T-helper 1 cell (primary cell): ENCODE measurements at places on chromosomes 12 and 14.

- no peak for DNase-seq
Measured at GRCh38 chr12:117331691-117332090, 29.7 kb downstream of the NOS1 start.

GRCh38 chr12:98275131-98275475 is 240.3 kb upstream of the TMPO start:
- DNase-seq, result no peak

DNA sequence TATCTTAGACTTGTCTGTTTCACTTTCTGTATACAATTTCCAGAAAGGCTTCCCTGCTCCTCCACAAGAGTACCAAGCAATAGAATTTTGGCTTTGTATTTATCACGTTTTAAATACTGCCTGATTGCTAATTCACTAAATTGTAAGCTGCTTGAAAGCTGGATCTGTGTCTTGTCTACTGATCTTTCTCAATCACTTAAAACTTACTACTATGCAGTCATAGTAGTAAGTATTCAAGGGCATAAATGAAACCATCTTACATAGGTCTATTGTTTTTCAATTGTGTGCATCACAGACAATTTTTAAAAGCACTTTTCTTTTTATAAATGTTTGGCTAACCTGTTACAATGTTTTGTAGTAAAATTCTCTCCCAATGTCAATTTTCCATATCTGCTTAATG is 1.2 kb upstream of the GLIPR1L2 start:
- no peak for DNase-seq

DNA sequence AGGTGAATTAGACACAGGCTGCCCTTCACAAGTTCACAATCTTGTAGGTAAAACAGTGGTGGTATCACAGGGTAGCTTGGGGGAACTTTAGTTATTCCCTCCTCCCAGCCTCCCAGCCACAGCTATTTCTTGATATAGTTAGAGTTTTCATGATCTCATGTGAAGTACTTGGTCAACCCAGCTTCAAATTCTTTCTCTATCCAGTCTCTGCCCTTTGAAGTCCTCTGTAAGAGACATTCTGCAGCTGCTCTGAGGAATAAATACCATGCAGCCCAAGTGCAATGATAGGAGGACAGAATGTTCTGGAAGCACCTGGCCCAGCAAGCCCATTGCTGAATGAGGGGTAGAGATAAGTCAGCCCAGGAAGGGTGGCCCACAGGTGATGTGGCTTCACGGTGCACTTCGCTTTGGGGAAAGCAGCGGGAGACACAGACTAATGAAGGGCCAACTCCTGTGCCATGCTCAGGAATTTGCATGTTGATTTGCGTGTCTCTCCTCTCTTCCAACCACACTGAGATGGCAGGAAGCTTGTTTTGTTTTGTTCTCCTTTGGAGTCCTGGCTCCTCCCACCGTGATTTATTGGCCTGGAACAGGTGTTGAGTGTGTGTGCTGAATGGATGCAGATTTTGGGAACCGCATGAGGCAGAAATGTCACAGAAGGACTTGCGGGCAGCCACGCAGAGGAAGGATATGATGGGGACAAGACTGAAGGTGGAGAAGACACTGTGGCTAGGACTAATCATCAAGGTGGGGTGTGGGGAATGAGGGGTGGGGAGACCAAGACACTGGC is 8.0 kb upstream of the TXNRD1 start:
- DNase-seq, result no peak

GRCh38 chr12:108193917-108194316 is 64.8 kb downstream of the WSCD2 start:
- DNase-seq, result peak; percentile 12

GRCh38 chr14:65356327-65356836 is 56.1 kb upstream of the FUT8 start:
- DNase-seq, result no peak

GRCh38 chr12:45273717-45274271 is 57.9 kb downstream of the ANO6 start:
- no peak for DNase-seq

- peak; percentile 62 for DNase-seq
Measured at GRCh38 chr12:96237465-96238077, 43.4 kb downstream of the ELK3 start.

DNA sequence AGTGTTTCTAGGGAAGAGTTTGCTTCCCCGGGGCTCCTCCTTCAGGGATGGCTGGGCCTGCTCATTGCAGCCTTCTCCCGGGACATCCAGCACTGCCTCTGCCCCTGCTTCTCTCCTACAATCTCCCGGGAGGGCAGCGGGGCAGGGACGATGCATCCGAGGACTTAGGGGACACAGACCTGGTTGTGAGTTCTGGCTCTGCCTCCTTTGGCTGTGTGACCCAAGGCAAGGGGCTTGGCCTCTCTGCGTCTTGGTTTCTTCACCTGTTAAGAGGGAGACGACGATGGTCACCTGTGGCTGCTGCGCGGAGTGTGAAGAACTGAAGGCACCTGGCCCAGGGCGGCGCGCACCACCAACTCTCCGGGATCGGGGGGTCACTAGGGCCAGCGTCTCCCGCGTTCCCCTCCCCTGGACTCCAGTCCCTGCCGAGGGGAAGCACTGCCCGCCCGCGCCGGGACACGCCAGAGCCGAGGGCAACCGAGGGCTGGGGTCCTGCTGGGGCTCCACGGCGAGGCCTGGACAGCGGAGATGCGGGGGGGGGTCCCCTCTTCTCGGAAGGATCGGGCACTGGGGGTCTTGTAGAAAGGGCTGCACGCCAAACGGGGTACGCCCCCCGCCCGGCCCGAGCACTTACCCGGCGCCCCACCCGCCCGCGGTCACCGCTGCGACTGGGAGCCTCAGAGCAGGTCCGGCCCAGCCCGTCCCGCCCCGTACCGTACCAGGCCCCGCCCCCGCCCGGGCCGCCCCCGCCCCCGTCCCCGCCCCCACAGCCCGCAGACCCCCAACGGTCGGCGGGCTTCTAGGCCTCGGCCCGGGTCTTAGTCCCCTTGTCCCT is at the start of gene HVCN1:
TSS of gene HVCN1 (minus strand) at position 670 of the 835 bp plus-strand sequence. CDS start 5,870 bp downstream, outside the sequence.
- peak; percentile 22 for DNase-seq

DNA sequence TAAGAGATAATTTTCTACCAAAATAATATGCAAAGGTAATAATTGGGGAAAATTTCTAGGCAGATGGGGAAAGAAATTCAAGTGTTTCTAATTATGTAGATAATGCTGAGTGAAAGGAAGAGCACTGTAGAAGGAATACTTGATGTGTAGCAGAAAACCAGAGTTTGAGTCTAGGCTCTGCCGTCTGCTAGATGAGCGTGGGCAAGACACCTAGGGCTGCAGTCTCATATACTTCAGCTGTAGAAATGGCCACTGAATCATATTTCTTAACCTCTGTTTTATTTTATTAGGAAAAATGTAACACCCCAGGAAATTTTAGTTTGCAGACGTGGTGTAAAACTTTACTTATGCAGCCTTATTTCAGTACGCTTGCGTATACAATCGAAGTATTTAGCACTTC is 59.8 kb upstream of the SLC38A2 start:
- no peak for DNase-seq

- DNase-seq, result no peak
Measured at GRCh38 chr14:89650077-89650978, 233.3 kb upstream of the FOXN3 start.

- DNase-seq, result no peak
Measured at GRCh38 chr12:62847709-62848108, 87.2 kb downstream of the PPM1H start.

- DNase-seq, result no peak
Measured at GRCh38 chr14:102321456-102322422, 2.2 kb downstream of the ZNF839 start.

- no peak for DNase-seq
Measured at GRCh38 chr12:2386566-2386965, 333.8 kb downstream of the CACNA1C start.

DNA sequence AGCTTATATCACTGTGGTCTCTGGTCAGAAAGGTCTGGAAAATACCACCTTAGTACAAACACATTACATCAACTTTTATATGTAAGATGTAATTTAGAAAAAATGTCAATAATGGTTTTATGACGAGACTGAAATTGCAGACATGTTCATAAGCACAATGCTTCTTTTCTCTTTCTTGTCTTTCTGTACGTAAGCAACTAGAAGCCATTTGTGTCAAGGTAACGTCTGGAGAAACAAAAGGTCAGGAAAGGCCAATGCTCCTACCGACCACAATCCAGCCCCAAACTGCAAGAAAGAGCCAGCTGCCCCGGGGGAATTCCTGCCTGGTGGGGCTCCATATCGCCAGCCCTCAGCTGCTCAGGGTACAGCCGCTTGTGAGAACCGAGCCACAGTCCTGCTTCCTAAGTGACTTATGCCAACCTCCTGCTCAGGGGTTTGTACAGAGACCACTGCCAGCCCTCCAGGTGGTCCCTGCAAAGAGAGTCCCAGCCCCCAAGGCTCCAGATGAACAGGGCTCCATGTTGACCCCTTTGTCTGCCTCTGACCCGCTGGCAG is 6.3 kb downstream of the ZNF839 start:
- DNase-seq, result no peak

- DNase-seq, result no peak
Measured at GRCh38 chr14:30389877-30390385, 169.0 kb upstream of the G2E3 start.

DNA sequence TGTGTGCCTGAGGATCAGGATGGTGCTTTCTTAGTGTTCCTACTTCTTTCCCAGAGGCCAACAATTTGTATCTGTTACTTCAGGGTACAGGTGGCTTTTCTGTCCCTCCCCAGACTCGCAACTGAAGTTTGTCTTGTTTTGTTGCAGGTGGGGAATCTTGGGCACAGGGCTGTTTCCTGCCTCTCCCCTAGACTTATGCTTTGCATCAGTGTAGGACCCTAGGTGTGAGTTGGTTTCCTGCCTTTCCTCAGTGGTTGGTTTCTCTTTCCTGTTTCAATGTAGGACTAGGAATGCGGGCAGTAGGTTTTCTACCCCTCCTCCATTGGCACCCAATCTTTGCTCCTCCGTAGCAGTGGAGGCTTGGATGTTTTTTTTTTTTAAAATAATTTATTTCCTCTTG is 87.0 kb downstream of the TRMT5 start:
- DNase-seq, result no peak

DNA sequence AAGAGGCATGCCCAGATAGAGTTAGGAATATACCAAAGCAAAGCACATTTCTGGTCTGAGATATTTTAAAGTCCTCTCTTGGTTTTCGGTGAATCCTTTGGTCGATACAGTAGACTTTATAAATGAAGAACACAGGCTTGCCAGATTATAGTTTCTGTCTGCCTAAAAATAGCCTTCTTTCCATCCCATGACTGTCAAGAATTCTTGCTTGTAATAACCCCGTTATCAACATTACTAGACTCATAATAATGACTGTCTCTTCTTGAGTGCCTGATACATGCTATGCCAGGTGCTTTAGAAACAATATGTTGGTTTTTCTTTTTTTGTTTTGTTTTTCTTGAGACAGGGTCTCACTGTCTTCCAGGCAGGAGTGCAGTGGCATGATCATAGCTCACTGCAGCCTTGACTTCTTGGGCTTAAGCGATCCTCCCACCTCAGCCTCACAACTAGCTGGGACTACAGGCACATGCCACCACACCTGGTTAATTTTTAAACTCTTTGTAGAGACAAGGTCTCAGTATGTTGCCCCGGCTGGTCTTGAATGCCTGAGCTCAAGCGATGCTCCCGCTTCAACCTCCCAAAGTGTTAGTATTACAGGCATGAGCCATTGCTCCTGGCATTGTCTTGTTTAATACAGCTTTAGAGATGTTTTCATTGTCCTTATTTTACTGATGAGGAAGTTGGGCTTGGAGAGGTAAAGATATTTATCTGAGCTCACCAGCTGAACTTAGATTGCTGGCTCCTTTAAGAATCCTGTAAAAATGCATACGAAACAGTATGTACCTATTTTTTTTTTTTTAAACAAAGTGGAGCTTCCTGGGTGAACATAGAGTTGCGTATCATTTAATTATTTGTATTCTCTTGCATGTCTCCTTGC is 30.4 kb downstream of the CHST11 start:
- no peak for DNase-seq

DNA sequence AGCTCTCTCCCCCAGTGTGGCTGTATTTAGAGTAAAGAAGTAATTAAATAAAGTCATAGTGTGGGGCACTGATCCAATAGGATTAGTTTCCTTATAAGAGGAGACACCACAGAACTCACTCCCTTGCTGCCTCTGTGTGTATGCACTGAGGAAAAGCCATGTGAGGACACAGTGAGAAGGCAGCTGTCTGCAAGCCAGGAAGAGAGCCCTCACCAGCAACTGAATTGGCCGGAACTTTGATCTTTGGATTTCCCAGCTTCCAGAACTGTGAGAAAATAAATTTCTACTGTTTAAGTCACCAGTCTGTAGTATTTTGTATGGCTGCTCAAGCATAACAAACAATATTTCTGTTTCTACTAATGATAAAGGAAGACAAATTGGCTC is 368.7 kb upstream of the PRICKLE1 start:
- no peak for DNase-seq

GRCh38 chr14:21069388-21070082 is 569 bp upstream of the ARHGEF40 start:
- no peak for DNase-seq

DNA sequence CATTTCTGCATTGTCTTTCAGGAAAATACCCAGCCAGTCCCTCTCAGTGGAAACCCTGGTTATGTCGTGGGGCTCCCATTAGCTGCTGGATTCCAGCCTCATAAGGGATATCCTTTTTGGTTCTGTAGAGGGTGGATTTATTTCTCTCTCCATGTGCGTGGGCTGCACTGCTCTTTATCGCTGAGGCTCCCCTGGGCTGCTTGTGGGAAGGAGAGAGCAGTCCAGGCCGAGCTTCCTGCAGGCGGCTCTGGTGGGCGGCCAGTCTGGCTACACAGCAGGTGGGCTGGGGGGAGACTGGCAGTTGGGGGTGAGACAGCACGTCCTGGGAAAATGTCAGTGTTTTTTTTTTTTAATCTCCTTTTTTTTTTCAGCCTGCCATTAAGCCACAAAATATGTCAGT is 27.6 kb downstream of the TCTN1 start:
- DNase-seq, result no peak

- DNase-seq, result peak; percentile 26
Measured at GRCh38 chr12:52372216-52373154, 5.2 kb upstream of the KRT85 start.

GRCh38 chr14:81068176-81068782 is 112.9 kb downstream of the TSHR start:
- no peak for DNase-seq
